ENCODE measurements at places on chromosomes 5 and 9.

DNA sequence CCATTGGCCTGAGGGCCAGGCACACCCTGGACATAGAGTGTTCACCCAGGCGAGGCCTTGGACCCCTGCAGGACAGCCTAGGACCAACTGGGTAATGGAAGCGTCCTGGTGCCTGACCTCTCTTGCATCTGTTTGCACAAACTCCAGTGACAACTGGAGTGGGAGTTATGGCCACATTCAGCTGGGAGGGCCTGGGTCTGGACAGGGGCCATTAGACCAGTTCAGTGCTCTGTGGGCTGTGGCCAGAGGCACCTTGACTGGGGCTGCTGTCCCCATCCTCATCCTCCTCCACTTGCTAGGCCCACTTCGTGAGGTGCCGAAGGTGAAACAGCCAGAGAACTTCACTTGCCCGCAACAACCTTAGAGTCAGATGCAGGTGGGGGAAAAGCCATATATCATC lies 372.7 kb upstream of the IRX1 start:
- no peak for DNase-seq

DNA sequence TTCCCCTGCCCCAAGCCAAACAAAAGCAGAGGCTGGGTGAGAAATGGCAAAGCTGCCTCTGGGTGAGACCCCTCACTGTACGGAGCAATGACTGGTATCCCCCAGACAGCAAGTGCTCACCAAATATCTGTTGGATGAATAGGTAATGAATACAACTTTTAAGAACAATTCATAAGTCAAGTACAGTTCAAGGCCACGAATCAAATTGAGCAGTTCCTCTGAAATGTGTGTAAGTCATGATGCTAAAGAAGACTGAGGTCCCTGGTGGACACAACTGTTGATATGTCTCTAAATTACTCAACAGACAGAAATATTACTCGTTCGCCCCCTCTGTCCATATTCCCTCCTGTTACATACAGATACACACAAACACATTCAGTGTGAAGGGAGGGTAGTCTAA lies 160.7 kb downstream of the GLIS3 start:
- no peak for DNase-seq

DNA sequence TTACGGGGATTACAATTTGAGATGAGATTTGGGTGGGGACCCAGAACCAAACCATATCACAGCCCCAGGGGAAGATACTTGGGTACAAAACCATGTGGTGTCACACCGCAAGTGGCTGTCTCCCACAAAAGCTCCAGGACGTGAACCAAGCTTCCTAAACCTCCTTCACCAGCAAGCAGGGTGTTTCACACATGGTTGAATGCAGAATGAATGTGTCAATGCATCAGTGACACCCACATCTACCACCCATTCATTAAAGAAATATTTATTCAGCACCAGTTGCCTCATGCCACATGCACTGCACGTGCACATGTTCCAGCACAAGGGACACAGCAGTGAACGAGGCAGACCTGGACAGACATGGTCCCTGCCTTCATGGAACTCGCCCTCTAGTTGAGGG lies 70.9 kb upstream of the SPOCK1 start:
- DNase-seq = no peak

- DNase-seq = no peak
These were observed 1.2 kb downstream of the IER5L start for GRCh38 chr9:129176701-129177442.

- DNase-seq = no peak
These were observed 25.0 kb downstream of the CSF2 start for GRCh38 chr5:132098621-132099020.

All from esophagus squamous epithelium (tissue), 5 donors.